Fibroblast of skin of back (primary cell): ENCODE measurements at places on chromosomes 7 and 10.
A peak's percentile ranks its signal among the peaks of the same experiment; 100 is the strongest.

DNA sequence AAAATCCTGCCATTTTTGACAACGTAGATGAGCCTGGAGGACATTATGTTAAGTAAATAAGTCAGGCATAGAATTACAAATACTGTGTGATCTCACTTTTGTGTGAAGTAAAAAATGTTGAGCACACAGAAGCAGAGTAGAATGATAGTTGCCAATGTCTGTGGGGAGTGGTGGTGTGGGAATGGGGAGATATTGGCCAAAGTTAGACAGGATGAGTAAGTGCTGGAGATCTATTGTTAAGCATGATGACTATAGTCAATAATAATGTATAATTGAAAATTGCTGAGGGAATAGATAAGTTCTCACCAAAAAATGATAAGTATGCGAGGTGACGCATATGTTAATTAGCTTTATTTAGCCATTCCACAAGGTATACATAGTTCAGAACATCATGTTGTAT is 92.0 kb downstream of the GPR85 start:
- peak; percentile 72 for DNase-seq

GRCh38 chr10:131092876-131093275 is 218.6 kb downstream of the TCERG1L start:
- DNase-seq, result no peak

- peak; percentile 19 for DNase-seq
These were observed 495.9 kb downstream of the XPNPEP1 start for GRCh38 chr10:109427411-109427810.

- no peak for DNase-seq
These were observed 1396.3 kb downstream of the GATA3 start for GRCh38 chr10:9450801-9451200.

GRCh38 chr10:118844731-118845521 is 90.2 kb upstream of the CACUL1 start:
- no peak for DNase-seq

- DNase-seq, result peak; percentile 16
These were observed 72.1 kb upstream of the SEC61G start for GRCh38 chr7:54831046-54831643.

DNA sequence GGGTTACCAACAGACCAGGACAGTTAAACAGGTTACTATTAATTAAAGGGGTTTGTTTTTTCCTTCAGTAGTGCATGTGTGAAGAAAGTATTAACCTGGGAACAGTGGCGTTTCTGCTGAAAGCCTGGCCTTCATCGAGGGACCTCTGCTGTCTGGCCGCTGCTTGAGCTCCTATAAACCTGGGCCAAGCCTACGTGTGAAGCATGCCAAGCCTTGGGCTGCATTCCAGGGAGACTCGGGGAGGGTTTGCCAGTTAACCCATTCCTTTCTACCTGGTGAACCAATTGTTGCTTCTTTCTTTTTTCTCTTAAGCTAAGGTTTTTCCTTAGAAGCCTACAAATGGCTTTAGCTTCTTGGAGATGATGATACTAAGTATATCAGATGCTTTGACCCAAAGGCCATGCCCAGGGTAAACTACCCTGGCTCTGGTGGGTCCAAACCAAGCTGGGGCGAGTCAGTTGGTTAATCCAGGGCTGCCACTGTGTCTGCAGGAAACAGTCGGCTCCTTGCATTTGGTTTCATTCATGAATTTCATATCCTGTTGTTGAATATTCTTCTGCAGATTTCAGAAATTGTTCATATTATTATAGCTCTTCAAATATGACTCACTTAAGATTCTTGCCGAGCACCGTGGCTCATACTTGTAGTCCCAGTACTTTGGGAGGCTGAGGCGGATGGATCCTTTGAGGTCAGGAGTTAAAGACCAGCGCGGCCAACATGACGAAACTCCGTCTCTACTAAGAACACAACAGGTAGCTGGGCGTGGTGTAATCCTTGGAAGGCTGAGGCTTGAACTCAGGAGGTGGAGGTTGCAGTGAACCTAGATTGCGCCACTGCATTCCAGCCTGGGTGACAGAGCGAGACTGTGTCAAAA is 23.8 kb downstream of the PFKP start:
- DNase-seq, result peak; percentile 95

DNA sequence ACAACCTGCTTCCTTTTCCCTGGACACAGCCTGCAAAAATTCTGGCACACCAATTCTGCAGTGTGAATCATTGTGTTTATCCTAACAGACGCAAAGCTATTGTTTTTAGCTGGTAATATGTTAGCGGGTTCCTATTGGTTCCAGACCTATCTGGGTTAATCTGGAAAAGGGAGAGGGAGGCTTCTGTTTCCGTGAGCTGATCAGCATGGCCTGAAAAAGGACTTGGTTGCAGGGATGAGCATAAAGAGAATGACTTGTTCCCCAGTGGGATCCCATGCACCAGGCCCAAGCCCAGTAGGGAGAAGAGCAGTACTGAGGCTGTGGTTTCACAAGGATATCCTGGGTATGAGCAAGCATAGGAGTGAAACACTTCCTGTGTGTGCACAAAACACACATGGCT is 78.4 kb downstream of the PDE1C start:
- peak; percentile 34 for DNase-seq

GRCh38 chr7:139777133-139777891 is 486 bp downstream of the HIPK2 start:
- DNase-seq, result no peak

GRCh38 chr7:157555313-157555712 is 218.5 kb downstream of the DNAJB6 start:
- DNase-seq, result no peak

DNA sequence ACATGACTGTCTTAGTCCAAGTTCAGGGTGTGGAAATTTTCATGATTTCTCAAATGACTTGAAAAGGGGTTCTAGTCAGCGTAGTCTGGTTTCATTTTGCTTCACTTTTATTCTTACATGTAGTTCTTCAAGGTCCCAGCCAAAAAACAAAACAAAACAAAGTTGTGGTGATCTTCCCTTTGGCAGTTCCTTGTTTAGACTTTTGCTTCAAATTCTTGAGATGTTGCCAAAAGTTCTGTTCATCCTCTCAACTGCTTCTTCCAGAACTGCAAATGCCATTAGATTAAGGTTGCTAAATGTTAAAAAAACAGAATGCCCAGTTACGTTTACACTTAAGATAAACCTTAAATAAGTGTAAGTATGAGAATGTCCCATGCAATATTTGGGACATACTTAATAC is 370.8 kb upstream of the LRRTM3 start:
- peak; percentile 49 for DNase-seq

DNA sequence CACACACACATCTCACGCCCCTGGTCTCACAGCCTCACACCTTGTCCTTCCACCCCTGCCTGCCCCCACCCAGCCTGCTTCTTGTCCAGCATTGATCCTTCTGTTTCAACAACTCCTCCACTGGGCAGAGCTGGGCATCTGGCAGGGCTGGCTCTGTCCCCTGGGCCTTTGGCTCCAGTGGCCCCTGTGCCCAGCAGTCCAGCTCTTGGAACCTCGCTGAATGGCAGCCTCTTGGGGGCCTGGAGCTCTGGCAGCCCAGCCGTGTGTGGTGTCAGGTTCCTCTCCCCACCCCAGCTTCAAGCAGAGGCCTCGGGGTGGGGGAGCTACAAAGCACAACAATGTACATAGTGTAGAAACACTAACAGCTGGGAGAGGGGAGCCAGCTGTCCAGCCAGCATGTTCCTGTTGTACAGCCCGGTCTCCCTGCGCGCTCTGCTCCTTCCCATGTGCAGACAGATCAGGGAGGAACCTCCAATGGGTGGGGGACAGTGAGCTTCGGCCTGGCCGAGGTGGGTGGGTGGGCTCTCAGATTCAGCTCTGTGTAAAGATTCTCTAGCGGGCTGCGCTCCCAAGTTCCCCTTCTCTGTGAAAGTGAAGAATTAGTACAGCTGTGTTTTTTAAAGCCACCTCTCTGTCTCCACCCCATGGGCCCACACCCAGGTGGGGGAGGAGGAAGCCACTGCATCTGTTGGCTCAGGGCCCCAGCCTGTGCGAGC is 19.4 kb downstream of the ZMIZ2 start:
- DNase-seq, result peak; percentile 50

DNA sequence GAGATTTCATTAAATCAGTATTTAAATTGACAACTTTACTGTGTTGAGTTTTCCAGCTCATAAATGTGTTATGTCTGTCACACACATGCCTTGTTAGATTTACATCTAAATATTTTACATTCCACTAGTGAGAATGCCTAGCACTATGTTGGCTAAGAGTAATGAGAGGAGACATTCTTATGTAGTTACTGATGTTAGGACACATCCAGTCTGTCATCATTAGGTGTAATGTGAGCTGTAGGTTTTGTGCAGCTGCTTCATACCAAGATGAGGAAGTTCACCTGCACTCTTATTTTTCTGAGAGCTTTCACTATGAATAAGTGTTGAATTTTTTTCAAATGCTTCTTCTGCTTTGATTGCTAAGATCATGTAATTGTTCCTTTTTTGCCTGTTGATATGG is 218.0 kb upstream of the IGFBP3 start:
- DNase-seq, result peak; percentile 91

- DNase-seq, result no peak
These were observed 27.0 kb downstream of the ADRB1 start for GRCh38 chr10:114070710-114071109.

GRCh38 chr7:99860281-99861127 is 16.3 kb downstream of the OR2AE1 start:
- no peak for DNase-seq
